ENCODE measurements at places on chromosomes 5 and 9. TPM values are rescaled to one million over a fixed set of nuclear protein-coding genes. Genes with fewer than 3 reads are reported as not detected.

GRCh38 chr5:138974227-138975063, 99.3 kb upstream of the LRRTM2 start:
- no peak overlapping the region for H3K4me3 ChIP-seq
- peaks cover 59% of the 10 kb centered on the region for H3K4me1 ChIP-seq
- no peaks in the 10 kb centered on the region for H3K36me3 ChIP-seq
- H3K27ac ChIP-seq: peak overlapping the region; percentile 80

GRCh38 chr5:141840280-141840812, 37.9 kb downstream of the PCDH1 start:
- DNase-seq: no peak
- H3K27me3 ChIP-seq: no peaks in the 10 kb centered on the region

GRCh38 chr5:1883925-1884677, 1.4 kb upstream of the IRX4 start:
- H3K4me3 ChIP-seq: peak overlapping the region; percentile 36
- no peak overlapping the region for H3K27ac ChIP-seq
- peaks cover 38% of the 10 kb centered on the region for H3K4me1 ChIP-seq
- no peak for DNase-seq
- peaks cover 26% of the 10 kb centered on the region for H3K27me3 ChIP-seq

DNA sequence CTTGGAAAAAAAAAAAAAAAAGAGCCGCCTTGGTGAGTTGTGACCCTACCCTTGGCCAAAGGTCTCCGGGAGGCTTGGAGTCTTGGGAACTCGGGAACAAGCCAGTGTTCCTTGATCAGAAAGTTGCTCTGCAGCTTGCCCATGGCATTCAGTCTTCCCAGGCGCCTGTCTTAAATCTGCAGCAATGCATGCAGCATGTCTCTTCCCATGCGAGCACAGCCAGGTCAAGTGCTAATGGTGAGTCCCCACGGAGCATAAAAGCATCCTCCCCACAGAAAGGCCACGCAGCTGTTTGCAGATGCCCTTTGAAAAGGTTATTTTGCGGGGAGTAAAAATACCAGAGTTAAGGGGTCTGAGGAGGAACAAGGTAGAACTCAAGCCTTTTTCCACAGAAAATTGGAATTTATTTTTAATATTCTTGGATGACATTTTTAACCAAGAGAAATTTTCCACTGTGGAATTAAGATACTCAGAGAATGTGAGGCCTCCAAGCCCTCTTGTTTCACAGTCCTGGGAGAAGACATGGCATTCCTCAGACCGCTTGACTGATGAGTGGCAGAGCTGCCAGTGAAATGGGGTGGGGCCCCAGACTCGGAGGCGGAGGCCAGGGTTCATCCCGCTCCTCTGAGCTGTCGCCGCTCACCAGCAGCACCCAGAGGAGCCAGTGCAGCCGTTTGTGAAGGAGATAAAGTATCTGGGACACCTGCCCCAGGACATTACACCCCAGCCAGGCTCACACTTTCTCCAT, 81.6 kb downstream of the CYFIP2 start:
- DNase-seq: peak; percentile 36
- H3K27me3 ChIP-seq: no peaks in the 10 kb centered on the region
- no peak overlapping the region for H3K4me3 ChIP-seq
- H3K27ac ChIP-seq: no peak overlapping the region

DNA sequence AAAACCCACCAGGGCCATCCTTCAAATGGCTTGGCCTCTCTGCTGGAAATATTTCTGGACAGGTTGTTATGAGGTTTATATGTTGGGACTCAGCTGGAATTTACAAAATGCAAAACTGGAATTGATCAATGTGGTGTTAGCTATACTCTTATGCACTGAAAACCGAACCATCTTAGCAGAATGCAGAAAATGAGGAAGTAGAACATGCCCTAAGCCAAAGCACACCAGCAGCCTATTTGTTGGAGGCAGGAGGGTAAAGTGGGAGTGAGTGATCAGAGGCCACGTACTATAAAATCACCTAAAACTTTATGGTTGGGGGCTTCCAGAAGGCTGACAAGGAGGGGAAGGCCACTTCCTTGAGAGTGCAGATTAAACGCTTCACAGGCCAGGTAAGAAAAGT, 63.6 kb upstream of the C5orf63 start:
- H3K27me3 ChIP-seq: no peaks in the 10 kb centered on the region
- DNase-seq: no peak
- H3K27ac ChIP-seq: no peak overlapping the region
- H3K4me3 ChIP-seq: no peak overlapping the region

GRCh38 chr9:117662651-117663050, 41.6 kb upstream of the TLR4 start:
- no peaks in the 10 kb centered on the region for H3K36me3 ChIP-seq
- no peaks in the 10 kb centered on the region for H3K4me1 ChIP-seq
- no peak overlapping the region for H3K27ac ChIP-seq
- H3K27me3 ChIP-seq: no peaks in the 10 kb centered on the region
- DNase-seq: no peak
- no peak overlapping the region for H3K4me3 ChIP-seq

DNA sequence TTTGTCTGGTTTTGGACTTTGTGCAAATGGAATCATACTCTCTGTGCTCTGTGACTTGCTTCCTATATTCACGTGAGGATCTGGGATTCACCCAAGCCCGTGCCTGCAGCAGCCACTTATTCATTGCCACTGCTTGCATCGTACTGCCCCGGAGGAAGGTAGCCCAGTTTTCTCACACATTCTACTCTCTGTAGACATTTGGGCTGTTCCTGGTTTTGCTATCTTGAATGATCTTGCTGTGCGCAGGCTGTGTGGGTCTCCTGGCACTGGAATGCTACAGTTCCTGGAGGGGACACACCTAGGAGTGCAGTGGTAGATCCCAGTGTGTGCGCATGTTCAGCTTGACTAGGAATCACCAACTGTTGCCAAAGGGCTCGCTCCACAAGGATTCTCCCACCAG, 99.2 kb upstream of the BOD1 start:
- H3K4me3 ChIP-seq: no peak overlapping the region
- H3K4me1 ChIP-seq: no peaks in the 10 kb centered on the region
- no peak overlapping the region for H3K27ac ChIP-seq
- no peak for DNase-seq

- no peak overlapping the region for H3K4me3 ChIP-seq
Observed at GRCh38 chr5:151742870-151743294, 15.5 kb downstream of the ATOX1 start.

GRCh38 chr5:67401172-67401571, 204.6 kb upstream of the CD180 start:
- H3K36me3 ChIP-seq: no peaks in the 10 kb centered on the region
- no peak for DNase-seq
- H3K27ac ChIP-seq: no peak overlapping the region

GRCh38 chr5:143543358-143544255, 140.1 kb upstream of the NR3C1 start:
- no peaks in the 10 kb centered on the region for H3K36me3 ChIP-seq
- no peaks in the 10 kb centered on the region for H3K4me1 ChIP-seq
- no peak for DNase-seq
- no peak overlapping the region for H3K27ac ChIP-seq
- H3K27me3 ChIP-seq: no peaks in the 10 kb centered on the region
- H3K4me3 ChIP-seq: no peak overlapping the region

- H3K4me1 ChIP-seq: no peaks in the 10 kb centered on the region
- H3K4me3 ChIP-seq: no peak overlapping the region
- no peak for DNase-seq
- H3K27ac ChIP-seq: no peak overlapping the region
Observed at GRCh38 chr5:148791696-148792095, 34.7 kb upstream of the ADRB2 start.

GRCh38 chr5:88729829-88730182, 153.2 kb downstream of the MEF2C start:
- DNase-seq: no peak
- H3K36me3 ChIP-seq: peaks cover 25% of the 10 kb centered on the region
- H3K4me3 ChIP-seq: no peak overlapping the region

- H3K36me3 ChIP-seq: no peaks in the 10 kb centered on the region
- no peak overlapping the region for H3K4me3 ChIP-seq
- H3K27me3 ChIP-seq: no peaks in the 10 kb centered on the region
- DNase-seq: no peak
- H3K4me1 ChIP-seq: no peaks in the 10 kb centered on the region
Observed at GRCh38 chr9:6779417-6780241, 21.9 kb downstream of the KDM4C start.

DNA sequence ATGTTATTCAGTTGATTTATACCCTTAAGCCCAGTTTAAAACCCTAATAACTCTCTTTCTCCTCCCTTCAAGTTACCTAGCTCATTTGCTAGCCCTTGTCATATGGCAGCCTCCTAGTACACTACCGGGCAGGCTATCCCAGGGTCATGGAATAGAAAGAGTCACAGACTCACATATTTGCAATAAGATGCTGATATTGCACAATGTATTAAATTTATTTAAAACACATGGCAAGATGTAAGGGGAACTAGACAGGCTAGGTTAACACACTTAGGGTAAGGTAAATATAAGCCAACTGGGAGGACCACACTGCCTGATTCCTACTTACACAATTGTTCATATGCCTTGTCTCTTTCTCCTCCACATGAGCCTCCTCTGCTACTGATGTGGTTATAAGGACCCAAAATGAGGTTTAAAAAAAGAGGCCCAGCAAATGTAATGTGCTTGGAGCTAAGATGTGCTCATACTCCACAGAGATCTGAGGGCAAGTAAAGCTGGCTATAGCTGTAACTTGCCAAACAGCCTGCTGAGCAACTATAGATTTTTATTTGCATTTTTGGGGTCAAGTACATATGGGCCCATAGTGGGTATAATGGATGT, 130.0 kb downstream of the ENC1 start:
- H3K27me3 ChIP-seq: no peaks in the 10 kb centered on the region
- H3K36me3 ChIP-seq: no peaks in the 10 kb centered on the region
- H3K27ac ChIP-seq: no peak overlapping the region
- no peak for DNase-seq
- H3K4me1 ChIP-seq: no peaks in the 10 kb centered on the region

GRCh38 chr9:98958271-98958984, 14.7 kb downstream of the COL15A1 start:
- H3K27ac ChIP-seq: peak overlapping the region; percentile 59
- no peaks in the 10 kb centered on the region for H3K36me3 ChIP-seq
- H3K27me3 ChIP-seq: no peaks in the 10 kb centered on the region
- H3K4me3 ChIP-seq: no peak overlapping the region

GRCh38 chr9:76045221-76045620, 154.7 kb downstream of the PCSK5 start:
- no peak for DNase-seq
- no peaks in the 10 kb centered on the region for H3K36me3 ChIP-seq
- H3K4me1 ChIP-seq: no peaks in the 10 kb centered on the region
- no peak overlapping the region for H3K4me3 ChIP-seq
- H3K27me3 ChIP-seq: no peaks in the 10 kb centered on the region
- H3K27ac ChIP-seq: no peak overlapping the region

GRCh38 chr9:105308461-105309341, 64.2 kb downstream of the SLC44A1 start:
- no peak overlapping the region for H3K27ac ChIP-seq
- H3K36me3 ChIP-seq: no peaks in the 10 kb centered on the region
- no peak for DNase-seq
- no peaks in the 10 kb centered on the region for H3K27me3 ChIP-seq
- H3K4me1 ChIP-seq: no peaks in the 10 kb centered on the region

DNA sequence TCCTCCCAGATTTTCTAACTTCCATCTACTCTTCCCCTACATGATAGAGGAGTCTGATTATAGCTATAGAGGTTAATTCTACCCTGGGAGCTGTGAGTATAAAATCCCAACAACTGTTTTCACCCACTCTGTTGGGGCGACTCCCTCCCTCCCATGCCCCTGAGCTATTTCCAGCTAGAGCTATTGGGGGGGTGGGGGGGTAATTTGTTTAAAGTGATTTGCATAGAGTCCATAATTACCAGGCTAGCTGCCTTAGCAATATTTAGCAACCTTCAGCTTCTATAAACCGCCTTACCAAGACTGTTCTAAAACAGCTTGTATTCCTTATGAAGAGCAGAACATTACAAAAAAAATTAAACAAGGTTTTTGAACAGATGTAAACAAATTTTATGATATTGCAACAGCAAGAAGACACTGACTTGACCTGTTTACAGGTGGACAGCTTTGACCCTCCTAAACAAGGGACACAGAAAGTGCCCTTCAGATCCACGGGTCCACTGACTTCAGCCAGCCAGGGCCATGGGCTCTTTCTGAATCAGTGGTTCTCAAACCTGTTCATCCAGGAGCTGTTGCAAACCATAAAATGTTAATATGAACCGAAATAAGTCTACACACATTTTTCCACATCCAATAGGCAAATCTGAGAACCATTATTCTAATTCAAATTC, 98.2 kb downstream of the OTULIN start:
- H3K4me3 ChIP-seq: no peak overlapping the region
- no peaks in the 10 kb centered on the region for H3K27me3 ChIP-seq
- H3K4me1 ChIP-seq: no peaks in the 10 kb centered on the region
- H3K27ac ChIP-seq: no peak overlapping the region
- peaks cover 3% of the 10 kb centered on the region for H3K36me3 ChIP-seq

GRCh38 chr5:32170303-32171151, 3.6 kb downstream of the GOLPH3 start:
- H3K4me1 ChIP-seq: no peaks in the 10 kb centered on the region
- H3K36me3 ChIP-seq: peaks cover 23% of the 10 kb centered on the region
- no peaks in the 10 kb centered on the region for H3K27me3 ChIP-seq
- DNase-seq: peak; percentile 30

Gene AK8
- total RNA-seq: 0.19 TPM

Gene STK32A
- total RNA-seq: 0.39 TPM

Gene PHF24
- total RNA-seq: not detected

Gene RGS7BP
- 3.6 TPM for total RNA-seq

Gene AGXT2
- not detected for total RNA-seq

Gene SMIM27
- 5.7 TPM for total RNA-seq

Gene CXCL14
- 0.33 TPM for total RNA-seq

Gene C8G
- total RNA-seq: not detected

Gene PCDHGA2
- 7.7 TPM for total RNA-seq

Gene PCDHGA4
- total RNA-seq: 4.4 TPM

Data from right atrium auricular region (tissue), 2 donors.